ENCODE measurements at places on chromosomes 6 and 20. TPM values are rescaled to one million over a fixed set of nuclear protein-coding genes. Genes with fewer than 3 reads are reported as not detected.

KIAA0408 gene
- 3.3 TPM for polyA plus RNA-seq

BEND6 gene
- 7.1 TPM for polyA plus RNA-seq

SOBP gene
- polyA plus RNA-seq = 17.6 TPM

ATG5 gene
- polyA plus RNA-seq = 56.4 TPM

NFATC2 gene
- 1.4 TPM for polyA plus RNA-seq

TMC2 gene
- polyA plus RNA-seq = 0.14 TPM

HLA-DPA1 gene
- polyA plus RNA-seq = 18.9 TPM

TCP11 gene
- polyA plus RNA-seq = 2.9 TPM

SAPCD1 gene
- polyA plus RNA-seq = 12.9 TPM

RAET1E gene
- polyA plus RNA-seq = 0.72 TPM

SAMD10 gene
- 8.7 TPM for polyA plus RNA-seq

CALHM4 gene
- polyA plus RNA-seq = 0.58 TPM

RCAN2 gene
- polyA plus RNA-seq = 20.8 TPM

PARD6B gene
- polyA plus RNA-seq = 26.8 TPM

ADGRF1 gene
- 55.4 TPM for polyA plus RNA-seq

TP53TG5 gene
- polyA plus RNA-seq = 0.99 TPM

PAX1 gene
- polyA plus RNA-seq = not detected

Measured in left renal cortex interstitium (tissue), 4 donors.